Anterior cingulate cortex (tissue), 58 donors: ENCODE measurements at places on chromosomes 5 and 9.
A peak's percentile ranks its signal among the peaks of the same experiment; 100 is the strongest.

DNA sequence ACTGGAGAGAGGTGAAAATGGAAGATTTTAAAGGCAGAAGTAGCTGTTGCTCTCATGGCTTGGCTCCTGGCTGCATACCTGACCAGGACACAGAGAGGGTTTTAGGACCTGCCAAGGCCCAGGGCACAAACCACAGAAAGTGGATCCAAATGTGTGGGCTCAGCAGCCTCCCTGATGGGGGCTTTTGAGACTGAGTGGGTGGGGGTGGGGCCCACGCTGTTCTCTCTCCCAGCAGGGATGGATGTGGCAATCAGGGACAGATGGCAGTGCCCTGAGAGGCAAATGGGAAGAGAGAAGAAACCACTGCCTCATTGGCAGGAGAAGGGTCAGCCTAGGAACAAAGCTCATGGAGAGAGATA, 34.9 kb upstream of the TIFAB start:
- no peak for DNase-seq

GRCh38 chr5:24595329-24595728, 49.4 kb downstream of the CDH10 start:
- no peak for DNase-seq

GRCh38 chr9:14529054-14529453, 164.2 kb downstream of the ZDHHC21 start:
- DNase-seq, result no peak

- no peak for DNase-seq
These were observed 13.8 kb downstream of the SMIM15 start for GRCh38 chr5:61148515-61148914.

DNA sequence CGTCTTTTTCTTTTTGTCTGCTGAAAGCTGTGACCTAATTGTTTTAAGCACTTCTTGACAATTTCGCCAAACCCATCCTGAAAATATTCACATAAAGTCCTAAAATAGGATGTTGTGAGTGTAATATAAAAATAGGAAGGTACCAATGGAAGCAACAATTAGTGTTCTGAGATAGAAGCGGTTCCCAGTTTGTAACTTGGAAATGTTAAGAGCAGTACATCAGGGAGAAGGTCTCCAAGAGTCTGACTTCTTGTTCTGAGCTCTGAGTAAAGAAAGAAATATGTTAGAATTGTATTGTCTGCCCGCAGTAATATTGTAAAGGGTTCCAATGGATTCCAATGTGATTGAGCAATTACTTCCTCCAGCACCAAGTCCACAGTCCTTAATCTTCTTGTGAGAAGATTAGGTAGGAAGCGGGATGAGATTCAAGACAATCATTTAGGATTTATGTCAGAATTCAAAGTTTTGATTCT, 3.9 kb downstream of the VCAN start:
- no peak for DNase-seq

- DNase-seq, result peak; percentile 18
These were observed 307.5 kb downstream of the ZNF608 start for GRCh38 chr5:124438903-124439281.

- no peak for DNase-seq
These were observed 5.2 kb downstream of the GLIPR2 start for GRCh38 chr9:36141761-36142160.
